ENCODE measurements at places on chromosomes 1 and 21. TPM values are rescaled to one million over a fixed set of nuclear protein-coding genes. Genes with fewer than 3 reads are reported as not detected.
A peak's percentile ranks its signal among the peaks of the same experiment; 100 is the strongest.

The CASQ2 gene
- total RNA-seq, result not detected

The THEM5 gene
- not detected for total RNA-seq

The SPRR2E gene
- not detected for total RNA-seq

The LCE1F gene
- total RNA-seq, result not detected

The FALEC gene
- total RNA-seq, result not detected

The ITPKB gene
- total RNA-seq, result 47.0 TPM

DNA sequence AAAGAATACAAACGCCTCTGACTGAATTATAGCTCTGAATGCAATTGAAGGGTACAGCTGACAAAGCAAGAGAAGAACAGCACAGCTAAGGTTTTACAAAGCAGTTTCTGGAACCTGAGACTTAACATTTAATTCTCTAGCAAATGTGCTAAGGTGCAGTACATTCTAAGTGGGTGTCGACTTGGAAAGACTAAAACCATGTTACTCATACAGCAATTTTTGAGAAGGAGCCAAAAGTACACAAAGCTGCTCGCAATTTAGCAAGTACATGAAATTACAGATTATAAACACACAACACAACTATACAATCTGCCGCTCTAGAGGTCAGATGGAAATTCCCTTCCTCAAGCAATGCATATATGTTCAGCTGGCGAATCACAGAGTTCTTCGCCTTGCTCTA, 121.9 kb downstream of the TIAM1 start:
- DNase-seq, result no peak
- no peaks in the 10 kb centered on the region for H3K27me3 ChIP-seq
- H3K4me1 ChIP-seq, result no peaks in the 10 kb centered on the region
- H3K36me3 ChIP-seq, result peaks cover 39% of the 10 kb centered on the region
- no peak overlapping the region for H3K27ac ChIP-seq
- H3K4me3 ChIP-seq, result no peak overlapping the region

DNA sequence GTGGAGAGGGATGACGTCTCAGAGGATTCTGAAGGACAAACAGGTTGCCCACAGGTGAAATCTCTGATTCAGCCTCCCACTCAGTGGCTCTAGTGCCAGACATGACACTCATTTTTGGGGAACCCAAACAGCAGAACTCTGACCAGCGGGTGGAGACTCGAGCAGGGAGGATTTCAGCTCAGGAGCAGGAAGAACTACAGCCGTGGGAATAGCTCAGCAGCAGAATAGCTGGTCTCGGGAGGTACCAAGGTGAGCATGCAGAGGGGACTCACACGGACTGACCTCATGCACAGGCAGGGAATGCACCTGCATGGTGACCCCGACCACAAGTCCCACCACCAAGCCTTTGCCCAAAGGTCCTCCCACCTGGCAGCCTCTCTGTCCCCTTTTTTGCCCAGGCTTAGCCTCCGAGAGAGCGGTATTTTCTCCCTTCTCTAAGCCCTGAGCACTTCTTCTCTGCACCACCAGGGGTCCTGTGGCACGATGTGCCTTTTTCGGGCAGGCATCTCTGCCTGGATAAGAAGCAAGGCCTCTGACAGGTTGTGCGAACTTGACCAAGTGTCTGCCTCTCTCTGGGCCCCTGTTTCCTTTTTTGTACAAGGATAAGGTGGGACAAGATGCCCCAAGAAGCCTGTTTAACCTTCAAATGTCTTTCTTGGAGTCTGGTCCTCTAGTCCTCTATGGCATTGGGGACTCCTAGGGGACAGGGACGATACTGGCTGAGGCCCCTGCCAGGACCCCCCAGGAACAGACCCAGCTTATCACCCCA, 8.8 kb upstream of the FGR start:
- DNase-seq, result peak; percentile 76
- H3K4me3 ChIP-seq, result no peak overlapping the region
- peaks cover 22% of the 10 kb centered on the region for H3K4me1 ChIP-seq
- H3K36me3 ChIP-seq, result no peaks in the 10 kb centered on the region
- no peaks in the 10 kb centered on the region for H3K27me3 ChIP-seq

- no peaks in the 10 kb centered on the region for H3K4me1 ChIP-seq
- DNase-seq, result no peak
- H3K27me3 ChIP-seq, result no peaks in the 10 kb centered on the region
Observed at GRCh38 chr1:63428815-63429214, 61.4 kb downstream of the ALG6 start.

DNA sequence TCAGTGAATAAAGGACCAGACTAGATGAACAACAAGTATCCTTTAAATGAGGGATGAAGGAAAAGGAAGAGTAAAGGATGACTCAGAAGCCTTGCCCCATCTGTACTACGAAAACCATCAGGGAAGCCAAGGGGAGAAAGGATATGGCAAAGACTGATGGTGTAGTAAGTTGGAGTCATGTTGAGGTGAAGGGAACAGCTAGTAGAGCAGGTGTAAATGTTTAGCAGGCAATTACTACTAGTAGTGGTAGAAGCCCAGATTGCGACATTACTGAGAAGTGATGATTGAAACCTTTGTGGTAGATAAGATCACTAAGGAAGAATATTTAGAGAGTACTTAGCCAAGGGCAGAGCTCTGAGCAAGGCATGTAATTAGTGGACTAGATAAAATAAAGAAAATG, 84.0 kb downstream of the PHTF1 start:
- H3K27ac ChIP-seq, result no peak overlapping the region
- DNase-seq, result no peak
- no peak overlapping the region for H3K4me3 ChIP-seq
- no peaks in the 10 kb centered on the region for H3K4me1 ChIP-seq
- no peaks in the 10 kb centered on the region for H3K36me3 ChIP-seq

DNA sequence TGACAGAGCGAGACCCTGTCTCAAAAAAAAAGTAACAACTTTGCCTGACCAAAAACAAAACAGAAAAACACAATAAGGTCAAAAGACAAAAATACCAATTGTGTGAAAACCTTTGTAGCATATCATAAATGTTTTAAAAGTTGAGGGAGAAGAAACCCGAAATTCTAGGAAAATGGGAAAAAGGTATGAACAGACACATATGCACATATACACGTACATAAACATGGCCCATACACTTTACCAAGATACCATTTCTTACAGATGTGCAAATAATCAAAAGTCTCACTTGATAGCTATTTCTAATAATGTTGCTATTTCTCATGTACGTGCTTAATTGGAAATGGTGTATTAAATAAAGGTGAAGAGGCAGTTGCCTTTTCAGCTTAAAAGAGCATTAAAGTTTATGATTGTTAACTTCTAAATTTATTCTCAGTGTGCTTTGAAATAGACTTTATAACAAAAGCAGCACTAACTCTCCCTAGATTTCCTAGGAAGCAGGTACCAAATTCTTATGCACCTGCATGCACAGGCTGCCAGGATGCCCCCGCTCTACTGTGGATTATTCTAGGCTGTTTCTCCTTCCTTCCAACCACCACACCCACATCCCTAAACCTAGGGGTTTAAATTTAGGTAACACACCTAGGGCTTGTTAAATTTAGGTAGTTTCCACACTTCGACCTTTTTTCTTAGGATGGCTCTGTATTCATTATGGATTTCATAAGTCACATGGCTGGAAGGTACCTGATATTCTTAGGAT, 33.8 kb downstream of the ADARB1 start:
- H3K27ac ChIP-seq, result no peak overlapping the region
- H3K36me3 ChIP-seq, result peaks cover 26% of the 10 kb centered on the region
- DNase-seq, result no peak

GRCh38 chr1:12454406-12455391, 163.3 kb downstream of the DHRS3 start:
- no peak overlapping the region for H3K4me3 ChIP-seq
- H3K36me3 ChIP-seq, result peaks cover 50% of the 10 kb centered on the region
- H3K4me1 ChIP-seq, result peaks cover 88% of the 10 kb centered on the region

GRCh38 chr1:207398986-207399385, 55.1 kb upstream of the CR2 start:
- no peak overlapping the region for H3K4me3 ChIP-seq
- no peaks in the 10 kb centered on the region for H3K27me3 ChIP-seq
- H3K27ac ChIP-seq, result no peak overlapping the region
- no peak for DNase-seq
- peaks cover 8% of the 10 kb centered on the region for H3K36me3 ChIP-seq

- no peak for DNase-seq
- H3K27ac ChIP-seq, result no peak overlapping the region
- no peaks in the 10 kb centered on the region for H3K36me3 ChIP-seq
- H3K27me3 ChIP-seq, result peaks cover 49% of the 10 kb centered on the region
- no peak overlapping the region for H3K4me3 ChIP-seq
Observed at GRCh38 chr1:214260561-214261205, 20.3 kb upstream of the SMYD2 start.

DNA sequence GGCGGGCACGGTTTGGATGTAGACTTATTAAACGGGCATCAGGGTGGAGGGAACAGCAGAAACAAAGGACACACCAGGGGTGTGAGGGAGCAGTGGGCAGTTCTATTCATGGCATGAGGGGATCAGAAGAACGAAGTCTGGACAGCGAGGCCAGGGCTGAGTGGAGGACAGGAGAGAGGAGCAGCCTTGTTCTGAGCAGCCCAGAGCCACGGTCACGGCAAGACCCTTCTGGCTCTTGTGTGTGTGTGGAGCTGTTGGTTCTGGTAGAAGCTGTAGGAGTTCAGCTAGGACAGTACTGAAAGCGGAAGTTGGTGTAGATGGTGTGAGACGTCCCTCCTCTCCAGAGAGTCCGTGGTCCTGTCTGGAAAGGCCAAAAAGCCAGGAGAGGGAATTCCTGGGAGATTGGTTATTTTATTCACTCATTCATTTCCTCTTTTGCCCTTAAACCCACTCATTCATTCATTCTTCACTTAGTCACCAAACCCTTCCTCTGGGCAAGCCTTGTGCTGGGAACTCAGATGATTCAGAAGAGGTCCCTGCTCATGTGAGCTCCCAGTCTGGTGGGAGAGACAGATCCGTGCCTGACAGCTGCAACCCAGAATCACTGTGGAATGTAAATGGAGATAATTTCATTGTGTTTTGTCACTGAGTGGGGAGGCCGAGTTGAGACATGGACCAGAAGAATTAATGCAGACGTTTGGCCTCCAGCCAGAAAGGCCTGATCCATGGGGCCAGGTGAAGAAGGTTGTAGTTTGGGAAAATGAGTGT, 4.1 kb upstream of the ACOT11 start:
- H3K4me3 ChIP-seq, result no peak overlapping the region
- H3K36me3 ChIP-seq, result no peaks in the 10 kb centered on the region
- H3K27me3 ChIP-seq, result peaks cover 12% of the 10 kb centered on the region
- H3K4me1 ChIP-seq, result peaks cover 19% of the 10 kb centered on the region
- no peak for DNase-seq

- H3K4me3 ChIP-seq, result no peak overlapping the region
- no peaks in the 10 kb centered on the region for H3K36me3 ChIP-seq
- DNase-seq, result no peak
Observed at GRCh38 chr1:2823921-2824610, 22.6 kb upstream of the TTC34 start.

- peak overlapping the region; percentile 65 for H3K27ac ChIP-seq
- no peaks in the 10 kb centered on the region for H3K27me3 ChIP-seq
- peaks cover 21% of the 10 kb centered on the region for H3K4me1 ChIP-seq
- no peak overlapping the region for H3K4me3 ChIP-seq
- peaks cover 15% of the 10 kb centered on the region for H3K36me3 ChIP-seq
Observed at GRCh38 chr1:54337928-54338327, 68.3 kb downstream of the SSBP3 start.

DNA sequence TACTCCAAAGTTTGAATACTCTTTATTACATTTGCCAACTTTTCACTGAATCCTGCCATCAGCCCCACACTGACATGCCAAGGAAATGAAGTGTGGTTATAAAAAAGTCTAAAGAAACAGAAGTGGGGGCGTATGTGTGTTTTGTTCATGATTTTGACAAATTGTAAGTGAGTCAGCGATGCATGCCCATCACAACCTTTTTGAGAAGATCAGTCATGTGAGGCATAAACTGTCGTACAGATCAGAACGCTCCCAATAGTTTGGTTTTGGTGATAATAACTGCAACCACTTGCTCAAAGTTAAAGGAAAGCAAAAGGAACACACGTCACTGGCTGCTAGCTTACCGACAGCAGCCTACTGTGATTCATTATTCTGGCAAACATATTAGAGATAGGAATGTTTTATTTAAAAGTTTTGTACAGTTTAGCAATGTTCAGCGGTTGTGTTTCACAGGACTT, 95.6 kb downstream of the RGS2 start:
- no peaks in the 10 kb centered on the region for H3K36me3 ChIP-seq
- H3K27me3 ChIP-seq, result no peaks in the 10 kb centered on the region
- no peak overlapping the region for H3K4me3 ChIP-seq
- no peak overlapping the region for H3K27ac ChIP-seq

GRCh38 chr1:27392778-27393635, 585 bp downstream of the GPR3 start:
- DNase-seq, result no peak
- no peaks in the 10 kb centered on the region for H3K36me3 ChIP-seq
- peaks cover 25% of the 10 kb centered on the region for H3K4me1 ChIP-seq
- H3K27ac ChIP-seq, result peak overlapping the region; percentile 72

- peak overlapping the region; percentile 34 for H3K27ac ChIP-seq
- H3K4me3 ChIP-seq, result peak overlapping the region; percentile 70
- H3K36me3 ChIP-seq, result no peaks in the 10 kb centered on the region
- H3K27me3 ChIP-seq, result peaks cover 46% of the 10 kb centered on the region
Observed at GRCh38 chr1:228009116-228009827, 2.5 kb downstream of the WNT3A start.

- no peaks in the 10 kb centered on the region for H3K4me1 ChIP-seq
- H3K4me3 ChIP-seq, result no peak overlapping the region
- no peak overlapping the region for H3K27ac ChIP-seq
Observed at GRCh38 chr1:200179781-200180160, 152.3 kb downstream of the NR5A2 start.

DNA sequence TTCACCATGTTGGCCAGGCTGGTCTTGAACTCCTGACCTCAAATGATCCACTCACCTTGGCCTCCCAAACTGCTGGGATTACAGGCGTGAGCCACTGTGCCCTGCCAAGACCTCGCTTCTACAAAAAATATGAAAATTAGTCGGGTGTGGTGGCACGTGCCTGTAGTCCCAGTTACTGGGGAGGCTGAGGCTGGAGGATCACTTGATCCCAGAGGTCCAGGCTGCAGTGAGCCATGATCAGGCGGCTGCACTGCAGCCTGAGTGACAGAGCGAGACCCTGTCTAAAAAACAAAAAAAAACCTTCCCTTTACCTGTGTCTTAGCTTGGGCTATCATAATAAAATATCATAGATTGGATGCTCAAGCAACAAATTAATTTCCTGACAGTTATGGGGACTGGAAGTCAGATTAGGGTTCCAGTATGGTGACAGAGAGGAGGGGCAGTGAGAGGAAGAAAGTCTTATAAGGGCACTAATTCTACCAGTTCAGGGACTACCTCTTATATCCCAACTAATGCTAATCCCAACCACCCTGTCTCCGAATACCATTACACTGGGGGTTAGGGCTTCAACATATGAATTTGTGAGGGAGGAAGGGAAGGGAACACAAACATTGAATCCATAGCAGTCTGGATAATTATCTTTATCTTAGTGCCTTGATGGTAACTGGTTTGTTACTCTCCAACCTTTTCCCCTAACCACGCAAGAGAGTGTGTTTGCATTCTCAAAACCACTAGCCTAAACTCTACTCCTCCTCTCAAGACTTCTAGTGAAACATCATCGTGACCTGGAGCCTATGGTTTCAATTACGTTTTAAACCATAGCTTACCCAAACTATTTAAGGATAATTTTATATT, 1.0 kb upstream of the NAXE start:
- peak overlapping the region; percentile 82 for H3K4me3 ChIP-seq
- peak overlapping the region; percentile 87 for H3K27ac ChIP-seq
- H3K36me3 ChIP-seq, result peaks cover 25% of the 10 kb centered on the region
- H3K4me1 ChIP-seq, result peaks cover 24% of the 10 kb centered on the region
- H3K27me3 ChIP-seq, result no peaks in the 10 kb centered on the region
- DNase-seq, result no peak

- peak overlapping the region; percentile 49 for H3K4me3 ChIP-seq
- no peak for DNase-seq
- H3K27me3 ChIP-seq, result no peaks in the 10 kb centered on the region
- H3K4me1 ChIP-seq, result peaks cover 57% of the 10 kb centered on the region
- H3K27ac ChIP-seq, result peak overlapping the region; percentile 89
Observed at GRCh38 chr1:228937851-228938536, 202.7 kb downstream of the RHOU start.
